ENCODE measurements at places on chromosomes 4 and X.

GRCh38 chrX:135984256-135984655, 979 bp upstream of the SLC9A6 start:
- DNase-seq, result no peak

DNA sequence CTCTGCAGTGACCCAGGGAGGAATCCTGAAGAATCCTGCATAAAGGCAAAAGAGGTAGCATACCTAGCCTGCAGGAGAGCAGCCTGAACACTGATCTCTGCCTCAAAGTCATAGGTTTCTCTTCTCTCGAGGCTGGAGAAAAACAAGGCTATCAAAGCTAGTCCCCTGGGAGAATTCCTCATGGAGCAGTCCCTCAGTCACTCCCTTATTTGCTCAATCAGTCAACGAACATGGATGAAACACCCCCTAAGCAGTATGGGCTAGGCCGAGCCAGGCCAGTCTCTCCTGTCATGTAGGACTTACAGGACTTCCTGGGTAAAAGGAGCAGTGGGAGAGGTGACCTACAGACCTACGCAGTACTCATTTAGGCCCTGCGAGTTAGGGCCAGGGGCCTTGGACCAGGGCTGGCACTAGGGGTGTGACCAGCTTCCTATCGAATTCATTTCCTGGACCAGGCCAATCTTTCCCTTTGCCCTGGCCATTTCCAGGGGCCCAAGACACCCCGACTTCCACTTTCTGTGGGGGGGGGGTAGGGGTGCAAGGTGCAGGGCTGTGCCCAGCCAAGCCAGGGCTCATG, 164.1 kb downstream of the EFNB1 start:
- no peak for DNase-seq

GRCh38 chrX:119816300-119816699, 24.9 kb upstream of the RPL39 start:
- no peak for DNase-seq

DNA sequence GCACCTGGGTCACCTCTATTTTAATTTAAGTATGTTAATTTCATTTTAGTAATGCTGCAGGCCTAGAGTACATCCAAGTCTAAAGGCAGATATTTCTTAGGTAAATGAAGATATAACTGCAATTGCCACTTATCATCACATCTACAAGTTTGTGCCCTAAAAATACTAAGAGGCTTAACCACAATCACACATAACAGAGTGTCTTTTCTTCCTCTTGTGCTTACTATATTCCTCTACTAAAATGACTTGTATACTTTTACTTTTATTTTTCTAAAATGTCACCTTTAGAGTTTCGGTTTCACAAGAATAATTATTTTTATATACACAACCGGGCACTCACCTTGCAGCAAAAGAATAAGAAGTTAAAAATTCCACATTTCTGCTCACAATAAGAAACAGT, 77.9 kb downstream of the EFHC2 start:
- no peak for DNase-seq

DNA sequence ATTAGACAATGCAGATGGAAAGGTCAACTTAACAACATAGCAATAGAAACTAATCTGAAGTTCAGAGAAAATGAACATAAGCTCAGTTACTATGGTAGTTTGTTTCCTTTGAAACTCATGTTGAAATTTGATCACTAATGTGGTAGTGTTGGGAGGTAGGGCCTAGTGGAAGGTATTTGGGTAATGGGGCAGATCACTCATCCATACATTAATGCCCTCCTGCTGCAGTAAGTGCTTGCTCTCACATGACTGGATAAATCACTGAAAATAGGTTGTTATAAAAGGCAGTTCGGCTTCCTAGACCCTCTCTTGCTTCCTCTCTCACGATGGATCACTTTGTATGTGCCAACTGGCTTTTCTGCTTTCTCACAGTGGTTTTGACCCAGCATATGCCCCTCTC, 567.4 kb upstream of the GALNT7 start:
- no peak for DNase-seq

- DNase-seq, result no peak
Observed at GRCh38 chrX:48823053-48823452, 3.3 kb upstream of the ERAS start.

DNA sequence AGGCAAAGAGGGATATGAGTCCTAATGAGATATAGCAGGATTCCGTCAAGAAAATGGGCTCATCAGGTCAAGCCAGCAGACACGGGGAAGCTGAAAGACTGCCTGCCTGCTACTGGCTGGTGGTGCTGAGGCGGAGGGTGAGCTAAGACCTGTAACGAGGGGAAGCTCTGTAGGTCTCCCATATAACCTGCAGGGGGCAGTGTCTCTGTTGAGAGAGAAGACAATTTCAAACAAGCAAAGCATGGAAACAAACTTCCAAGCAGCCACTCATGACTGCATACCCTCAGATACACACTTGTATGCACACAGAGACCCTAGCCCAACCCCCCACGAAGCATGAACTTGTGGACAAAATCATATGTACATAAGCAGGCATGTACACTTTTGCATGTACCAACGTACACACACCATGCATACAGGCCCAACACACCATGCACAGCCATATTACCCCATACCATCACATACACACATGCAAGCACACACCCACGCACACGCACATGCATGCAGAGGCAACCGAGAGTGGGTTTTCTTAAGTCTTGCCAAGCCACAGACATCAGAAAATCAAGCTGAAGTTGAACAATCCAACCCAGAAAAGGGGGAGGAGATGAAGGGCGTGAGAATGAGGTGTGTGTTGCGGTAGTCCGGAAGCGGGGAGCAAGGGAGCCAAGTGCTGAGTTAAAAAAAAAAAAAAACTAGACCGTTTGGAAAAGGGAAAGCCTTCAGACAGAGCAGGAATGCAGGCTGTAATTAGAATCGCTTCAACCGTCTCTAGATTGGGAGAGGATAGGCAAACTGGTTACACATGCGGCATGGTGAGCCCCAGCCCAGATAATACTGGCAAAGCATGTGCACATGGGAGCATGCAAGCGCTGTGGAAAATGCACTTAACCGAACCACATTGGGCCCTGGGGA, 71.0 kb downstream of the PJA1 start:
- DNase-seq, result peak; percentile 0

GRCh38 chr4:102553982-102554381, 52.8 kb downstream of the NFKB1 start:
- DNase-seq, result no peak

DNA sequence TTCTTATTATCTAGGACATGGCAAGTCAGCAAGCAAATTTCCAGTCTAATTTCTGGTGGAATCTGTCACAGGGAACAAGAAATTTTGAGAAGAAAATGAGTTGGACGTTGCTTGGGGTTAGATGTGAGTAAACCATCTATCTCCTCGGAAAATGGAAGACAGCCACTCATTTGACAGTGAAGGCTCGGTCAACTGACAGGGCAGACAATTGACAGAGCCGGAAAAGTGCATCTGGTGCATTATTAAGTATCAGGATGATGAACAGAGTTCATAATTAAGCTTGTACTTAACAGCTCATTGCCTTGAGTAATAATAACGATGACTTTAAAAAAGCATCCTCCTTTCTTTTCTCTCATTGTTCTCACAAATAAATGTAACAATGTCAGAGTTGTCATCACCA, 168.4 kb downstream of the MAD2L1 start:
- no peak for DNase-seq

- DNase-seq, result no peak
Observed at GRCh38 chr4:184380707-184381106, 93.6 kb downstream of the IRF2 start.

DNA sequence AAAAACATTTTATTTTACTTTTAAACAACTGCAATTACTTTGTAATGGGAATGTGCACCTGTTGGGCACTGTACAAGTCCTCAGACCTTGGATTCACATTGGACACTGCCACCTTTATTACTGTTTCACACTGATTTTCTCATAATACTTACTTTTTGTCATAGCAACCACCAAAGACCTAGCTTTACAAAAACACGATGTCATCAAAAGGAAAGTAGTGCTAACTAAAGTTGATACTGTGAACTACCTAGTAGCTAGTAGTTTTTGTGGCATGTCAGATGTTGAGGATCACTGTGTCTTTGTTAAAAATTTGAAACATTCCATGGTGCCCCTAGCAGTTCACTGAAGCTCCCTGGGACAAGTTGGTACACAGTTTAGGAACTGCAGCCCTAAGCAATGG, 62.9 kb upstream of the HOPX start:
- DNase-seq, result no peak

DNA sequence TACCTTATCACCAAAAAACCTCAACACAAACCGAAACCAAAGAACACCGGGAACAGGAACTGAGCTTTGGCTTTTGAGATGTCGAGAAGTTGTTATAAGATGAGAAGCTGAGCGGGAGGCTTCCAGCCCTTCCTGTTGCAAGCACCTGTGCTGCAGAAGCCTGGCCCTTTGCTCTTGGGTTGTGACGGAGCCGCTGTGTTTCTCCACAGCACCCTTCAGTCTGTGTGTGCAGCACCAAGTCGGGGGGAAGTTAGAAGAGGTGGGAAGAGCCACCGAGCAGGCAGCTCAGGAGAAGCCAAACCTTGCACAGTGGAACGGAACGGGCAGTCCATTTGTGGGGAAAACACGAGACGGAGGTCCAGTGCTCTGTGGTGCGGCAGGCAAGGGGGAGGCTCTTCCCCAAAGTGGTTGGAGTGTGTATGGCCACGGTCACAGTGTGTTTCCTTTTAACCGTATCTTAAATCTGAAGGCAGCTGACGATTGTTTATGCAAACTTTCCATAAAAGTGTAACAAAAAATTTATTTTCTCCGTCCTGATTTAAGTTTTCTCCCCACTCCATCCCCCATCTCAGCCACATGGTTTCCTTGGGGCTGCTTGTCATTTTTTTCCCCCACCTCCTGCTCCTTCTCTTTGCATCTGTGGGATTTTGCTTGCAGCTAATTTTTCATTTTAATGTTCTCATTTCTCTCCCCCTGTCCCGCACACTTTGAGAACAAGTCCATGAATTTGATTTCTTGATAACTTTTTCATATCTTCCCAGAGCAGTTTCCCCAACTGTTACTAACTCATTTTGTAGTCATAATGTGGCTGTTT, 123.7 kb downstream of the STOX2 start:
- no peak for DNase-seq

- no peak for DNase-seq
Observed at GRCh38 chrX:23980011-23980441, 47.0 kb downstream of the KLHL15 start.

DNA sequence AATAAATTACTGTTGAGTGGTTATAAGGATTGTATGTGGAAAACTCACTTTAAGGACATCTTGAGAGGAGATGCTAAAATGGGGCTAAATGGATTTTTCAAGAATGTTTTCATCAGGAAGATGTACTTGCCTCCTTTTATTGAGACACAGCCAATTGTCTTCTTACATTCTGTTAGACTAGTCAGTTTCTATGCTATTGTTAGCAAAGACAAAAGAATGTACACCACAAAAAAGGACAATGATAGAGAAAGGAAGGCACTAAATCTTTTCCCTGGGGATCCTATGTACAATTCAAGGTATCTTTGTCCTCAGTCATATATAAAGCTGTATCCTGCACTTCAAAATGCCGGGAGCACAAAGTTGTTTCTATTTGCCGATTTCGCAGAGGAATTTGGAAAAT, 42.6 kb downstream of the TMA16 start:
- no peak for DNase-seq

DNA sequence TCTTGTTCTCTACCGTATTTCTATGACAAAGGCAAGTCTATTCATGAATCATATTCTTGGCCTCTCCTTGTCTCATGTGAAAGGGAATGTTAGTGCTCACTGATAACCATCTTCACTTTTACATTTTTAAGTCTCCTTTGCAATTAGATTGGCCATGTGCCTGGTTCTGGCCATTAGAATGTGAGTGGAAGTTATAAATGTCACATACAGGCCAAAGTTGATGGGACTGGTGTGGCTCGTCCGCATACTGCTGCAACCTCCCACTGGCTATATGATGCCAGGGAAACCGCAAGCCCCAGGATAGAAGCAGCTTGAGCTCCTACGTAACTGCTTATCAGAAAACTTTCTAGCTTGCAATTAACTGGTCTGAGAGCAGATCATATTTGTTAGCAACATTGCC, 86.1 kb downstream of the MAGEC1 start:
- no peak for DNase-seq

- DNase-seq, result no peak
Observed at GRCh38 chrX:69627744-69628143, 11.8 kb downstream of the EDA start.

DNA sequence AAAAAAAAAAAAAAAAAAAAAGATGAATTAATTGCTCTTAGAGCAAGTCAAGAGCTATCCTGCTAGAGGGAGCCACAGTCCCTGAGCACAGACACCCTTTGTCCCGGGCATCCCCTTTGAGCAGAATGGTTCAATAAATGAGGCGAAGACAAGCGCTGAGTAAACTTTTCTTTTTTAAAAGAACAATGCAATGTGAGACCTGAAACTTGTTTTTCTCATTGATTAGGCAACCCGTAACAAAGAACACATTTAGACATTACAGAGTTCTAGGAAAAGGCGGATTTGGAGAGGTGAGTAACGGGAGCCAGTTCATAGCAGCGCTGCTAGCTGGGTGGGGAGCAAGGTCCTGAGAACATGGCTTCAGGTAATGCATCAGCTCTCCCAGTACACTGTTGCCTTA, 46.1 kb downstream of the GRK4 start:
- no peak for DNase-seq

DNA sequence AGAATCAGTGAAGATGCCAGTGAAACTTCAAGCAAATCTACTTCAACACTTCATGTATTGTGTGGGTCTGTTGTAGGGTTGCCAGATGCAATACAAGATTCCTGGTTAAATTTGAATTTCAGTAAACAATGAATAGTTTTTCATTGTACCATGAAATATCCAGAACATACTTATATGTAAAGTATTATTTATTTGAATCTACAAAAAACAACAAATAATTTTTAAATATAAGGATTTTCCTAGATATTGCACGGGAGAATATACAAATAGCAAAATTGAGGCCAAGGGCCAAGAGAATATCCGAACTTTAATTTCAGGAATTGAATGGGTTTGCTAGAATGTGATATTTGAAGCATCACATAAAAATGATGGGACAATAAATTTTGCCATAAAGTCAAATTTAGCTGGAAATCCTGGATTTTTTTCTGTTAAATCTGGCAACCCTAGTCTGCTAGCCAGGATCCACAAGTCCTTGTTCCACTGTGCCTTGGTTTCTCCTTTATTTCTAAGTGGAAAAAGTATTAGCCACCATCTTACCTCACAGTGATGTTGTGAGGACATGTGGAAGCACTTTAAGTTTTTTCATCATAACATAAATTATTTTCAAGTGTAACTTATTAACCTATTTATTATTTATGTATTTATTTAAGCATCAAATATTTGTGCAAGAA, 2.3 kb downstream of the CXCL8 start:
- DNase-seq, result no peak

GRCh38 chr4:124449881-124450280, 262.7 kb downstream of the ANKRD50 start:
- no peak for DNase-seq
